ENCODE measurements at places on chromosomes 5 and 9.

DNA sequence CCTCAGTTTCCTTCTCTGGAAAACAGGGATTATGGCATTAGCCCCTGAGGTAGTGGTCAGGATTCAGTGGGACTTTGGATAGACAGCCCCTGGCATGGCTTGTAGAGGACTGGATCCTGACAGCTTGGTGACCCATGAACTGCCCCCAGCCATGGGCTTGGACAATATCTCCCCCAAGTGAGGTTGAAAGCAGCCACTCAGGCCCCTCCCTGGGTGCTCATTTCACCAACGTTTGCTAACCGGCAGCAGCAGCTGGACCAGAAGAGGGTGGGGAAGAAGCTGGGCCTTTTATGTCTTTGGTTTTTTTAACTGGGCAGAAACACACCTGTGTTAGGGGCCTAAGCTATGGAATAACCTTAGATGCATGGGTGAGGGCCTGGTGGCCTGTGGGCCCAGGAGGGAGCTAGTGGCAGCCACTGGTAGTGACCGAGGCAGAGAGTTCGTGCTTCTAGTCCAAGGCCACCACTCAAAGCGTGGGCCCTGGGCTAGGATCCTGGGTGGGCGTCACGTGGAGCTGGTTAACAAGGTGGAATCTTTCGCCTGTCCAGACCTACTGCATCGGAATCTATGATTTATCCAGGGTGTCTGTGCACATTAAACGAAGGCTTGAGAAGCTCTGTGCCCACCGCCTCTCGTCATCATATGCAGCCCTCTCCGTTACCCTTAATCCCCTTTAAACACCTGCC lies 1.9 kb downstream of the SLC2A8 start:
- DNase-seq: no peak

- DNase-seq: no peak
These were observed 102.4 kb upstream of the SMC2 start for GRCh38 chr9:103991698-103992097.

- DNase-seq: peak; percentile 26
These were observed 35.6 kb downstream of the DAB2IP start for GRCh38 chr9:121686930-121687541.

- DNase-seq: no peak
These were observed 25.1 kb upstream of the MED10 start for GRCh38 chr5:6403416-6403815.

Measured in NCI-H748 treated with DMSO at 0.1 percent for 48 hours (cell line).